ENCODE measurements at places on chromosomes 5 and 9.

- no peak for DNase-seq
Observed at GRCh38 chr9:112496074-112496722, 9.6 kb downstream of the KIAA1958 start.

DNA sequence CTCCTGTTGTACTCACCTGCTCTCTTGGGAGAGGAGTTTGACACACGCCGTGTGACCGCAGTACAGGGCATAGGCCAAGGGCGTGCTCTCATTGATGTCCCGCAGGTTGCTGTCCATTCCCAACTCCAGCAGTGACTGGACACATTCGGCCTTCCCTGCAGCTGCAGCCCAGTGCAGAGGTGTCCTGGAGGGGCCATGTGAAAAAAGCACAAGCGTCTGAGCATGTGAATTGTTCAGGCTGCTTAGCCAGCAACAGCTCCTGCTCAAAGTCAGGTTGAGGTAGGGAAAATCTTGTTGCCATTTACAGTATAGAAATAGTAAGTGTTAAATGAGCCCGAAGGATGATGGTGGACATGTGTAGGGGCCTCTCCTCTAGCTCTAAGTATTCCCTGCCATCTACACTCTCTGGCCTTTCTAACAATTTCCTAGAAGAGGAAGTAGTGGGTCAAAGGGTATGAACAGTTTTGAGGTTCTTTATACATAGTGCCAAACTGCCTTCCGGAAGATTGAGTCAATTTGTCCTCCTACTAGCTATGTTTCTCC, 116.5 kb downstream of the ANKRD55 start:
- no peak for DNase-seq

DNA sequence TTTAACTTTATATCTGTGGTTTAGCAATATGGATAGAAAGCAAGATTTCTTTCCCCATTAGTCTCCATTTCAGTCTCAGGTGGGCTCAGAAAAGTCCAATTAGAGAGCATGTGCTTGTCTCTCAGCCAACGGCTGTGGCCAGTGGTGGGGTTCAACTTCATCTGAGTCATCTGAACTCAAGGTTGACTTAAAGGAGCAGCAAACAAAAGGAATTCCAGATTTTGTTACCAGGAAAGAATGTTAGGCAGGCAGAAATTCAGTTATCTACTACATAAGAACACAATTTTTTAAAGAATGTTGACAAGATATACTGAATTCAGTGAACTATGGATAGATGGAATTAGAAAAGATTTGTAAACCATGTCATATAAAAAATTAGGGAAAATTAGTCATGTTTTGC, 784.1 kb downstream of the MAT2B start:
- DNase-seq: no peak

GRCh38 chr5:74209571-74209970, 431.0 kb downstream of the ENC1 start:
- DNase-seq: no peak

DNA sequence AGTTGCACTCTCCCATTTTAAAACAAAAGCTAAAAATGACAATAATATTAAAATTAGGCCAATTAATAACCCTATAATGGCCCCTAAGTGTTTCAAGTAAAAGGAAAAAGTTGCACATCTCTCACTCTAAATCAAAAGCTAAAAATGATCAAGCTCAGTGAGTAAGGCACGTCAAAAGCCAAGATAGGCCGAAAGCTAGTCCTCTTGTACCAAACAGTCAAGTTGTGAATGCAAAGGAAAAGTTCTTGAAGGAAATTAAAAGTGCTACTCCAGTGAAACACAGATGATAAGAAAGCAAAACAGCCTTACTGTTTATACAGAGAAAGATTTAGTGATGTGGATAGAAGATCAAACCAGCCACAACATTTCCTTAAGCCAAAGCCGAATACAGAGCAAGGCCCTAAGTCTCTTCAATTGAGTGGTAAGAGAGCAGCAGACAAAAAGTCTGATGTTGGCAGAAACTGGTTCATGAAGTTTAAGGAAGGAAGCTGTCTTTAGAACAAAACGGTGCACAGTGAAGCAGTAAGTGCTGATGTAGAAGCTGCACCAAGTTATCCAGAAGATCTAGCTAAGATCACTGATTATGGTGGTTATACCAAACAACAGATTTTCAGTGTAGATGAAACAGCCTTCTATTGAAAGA, 144.1 kb upstream of the ACOT12 start:
- no peak for DNase-seq

DNA sequence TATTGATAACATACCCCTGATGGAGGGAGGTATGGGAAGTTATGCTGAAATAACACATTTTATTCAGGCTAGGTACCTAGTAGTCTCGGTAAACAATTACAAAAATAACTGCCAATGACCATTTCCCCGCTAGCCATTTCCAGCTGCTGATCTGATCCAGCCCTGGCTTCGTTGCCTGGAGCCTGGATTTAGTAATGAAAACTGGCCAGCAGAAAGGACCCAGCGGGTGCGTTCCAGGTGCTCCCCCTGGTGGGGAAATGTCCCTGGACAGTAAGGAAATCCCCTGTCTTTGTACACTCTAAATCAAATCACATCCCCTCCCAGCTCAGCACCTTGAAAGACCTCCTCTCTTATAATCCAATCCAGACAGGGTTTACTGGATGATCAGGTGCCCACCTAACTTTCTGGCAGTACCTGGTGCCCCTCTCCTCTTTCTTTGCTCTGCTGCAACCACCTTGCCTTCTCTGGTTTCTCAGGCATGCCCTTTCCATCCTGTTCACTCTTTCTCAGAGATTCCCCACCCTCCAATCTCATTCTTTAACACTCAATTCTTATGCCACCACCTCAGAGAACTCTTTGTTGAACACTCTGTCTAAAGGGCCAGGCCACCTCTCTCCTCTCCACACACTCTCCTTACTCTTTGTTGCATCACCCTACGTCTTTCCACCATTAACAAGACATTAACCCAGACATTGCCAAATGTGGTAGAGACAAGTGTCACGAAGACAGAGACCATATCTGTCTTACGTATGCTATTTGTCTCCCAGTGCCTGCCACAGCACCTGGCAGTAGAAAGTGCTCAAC, 50.1 kb upstream of the SMAD5 start:
- peak; percentile 88 for DNase-seq

DNA sequence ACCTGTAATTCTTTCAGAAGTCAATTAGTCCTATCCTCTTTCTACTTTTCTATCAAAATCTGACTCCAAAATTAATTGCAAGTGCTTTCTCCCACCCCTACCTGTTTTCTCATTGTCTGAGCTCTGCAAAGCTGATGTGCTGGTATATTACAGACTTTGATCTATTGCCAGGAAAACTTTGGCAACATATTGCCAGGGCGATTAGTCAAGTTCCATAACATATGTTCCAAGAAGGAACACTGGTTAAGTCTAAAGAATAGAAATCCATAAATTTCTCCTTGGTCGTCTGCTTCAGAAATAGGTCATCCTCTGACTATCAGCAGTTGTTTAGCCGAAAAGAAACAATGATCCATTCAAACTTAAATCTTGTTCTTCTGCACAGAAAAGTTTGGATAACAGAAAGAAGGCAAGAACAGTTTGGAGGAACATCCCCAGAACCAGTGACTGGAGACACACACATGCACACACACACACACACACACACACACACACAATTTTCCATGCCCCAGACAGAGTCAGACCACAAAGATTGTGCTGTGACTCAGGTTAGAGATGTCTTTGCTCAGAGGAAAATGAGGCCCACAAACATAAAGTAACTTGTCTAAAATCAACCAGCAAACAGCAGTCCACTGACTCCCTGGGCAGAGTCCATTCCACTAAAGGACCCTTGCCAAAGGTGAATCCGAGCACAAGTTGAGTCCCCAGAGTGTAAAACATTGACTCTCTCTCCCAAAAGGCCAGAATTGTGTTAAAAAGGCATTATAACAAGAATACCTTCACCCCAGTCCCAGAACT, 202.1 kb downstream of the DEPDC1B start:
- no peak for DNase-seq

GRCh38 chr5:32814620-32815019, 103.5 kb downstream of the NPR3 start:
- no peak for DNase-seq

DNA sequence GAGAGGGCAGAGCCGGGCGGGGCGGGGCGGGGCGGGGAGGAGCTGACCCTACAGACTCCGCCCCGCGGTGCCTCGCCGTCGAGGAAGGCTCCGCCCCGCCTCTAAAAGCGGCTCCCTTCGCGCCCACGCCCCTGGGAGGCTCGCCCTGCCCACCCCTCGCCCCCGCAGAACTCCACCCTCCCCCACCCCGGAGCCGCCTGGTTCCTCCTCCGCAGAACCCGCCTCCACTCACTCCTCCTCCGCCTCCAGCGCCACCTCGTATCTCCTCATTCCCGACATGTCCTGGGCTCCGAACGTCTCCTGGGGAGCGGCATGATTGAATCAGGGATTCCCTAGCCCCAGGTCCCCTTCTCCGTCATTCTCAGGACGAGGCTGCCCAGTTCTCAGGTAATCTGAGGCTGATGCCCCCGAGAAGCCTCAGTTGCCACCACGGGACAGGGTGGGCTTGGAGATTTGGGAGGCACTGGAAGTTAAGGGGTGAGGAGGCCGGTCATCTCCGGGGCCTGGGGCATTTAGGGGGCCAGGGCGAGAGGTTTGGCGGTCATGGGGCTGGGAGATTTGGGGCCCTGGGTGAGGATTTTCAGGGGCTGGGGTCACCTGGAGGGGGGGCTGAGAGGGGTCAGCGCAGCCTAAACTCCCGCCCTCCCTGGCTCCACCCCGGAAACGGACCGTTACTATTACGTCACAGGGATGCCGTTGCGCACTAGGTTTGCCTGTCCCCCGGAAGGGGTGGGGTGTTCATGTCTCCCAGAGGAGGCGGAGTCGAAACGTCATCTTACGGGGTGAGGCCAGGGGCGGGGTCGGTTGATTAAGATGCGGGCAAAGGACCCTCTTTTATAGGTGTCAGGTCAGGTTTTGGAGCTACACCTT, 3.2 kb upstream of the CCL27 start:
- peak; percentile 100 for DNase-seq

DNA sequence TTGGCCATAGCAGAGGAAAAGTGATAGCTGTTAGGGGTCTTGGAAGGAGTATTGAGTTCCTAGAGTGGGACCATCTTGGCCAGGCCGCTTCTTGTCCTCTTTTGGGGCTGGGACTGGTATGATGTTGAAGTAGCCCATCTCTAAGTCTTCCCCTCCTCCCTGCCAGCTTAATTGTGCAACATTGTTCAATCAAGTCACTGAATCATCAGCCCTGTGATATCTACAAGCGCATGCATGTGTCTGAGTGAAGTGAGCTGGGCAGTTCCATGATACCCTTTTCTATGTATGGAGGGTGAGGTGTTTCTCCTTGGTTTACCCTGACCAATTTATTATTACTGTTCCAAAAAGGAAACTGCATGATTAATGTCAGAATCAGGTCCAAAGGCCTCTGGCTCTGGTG, 112.2 kb downstream of the C9orf152 start:
- DNase-seq: peak; percentile 76

GRCh38 chr5:180160215-180160614, 48.8 kb downstream of the RASGEF1C start:
- no peak for DNase-seq

DNA sequence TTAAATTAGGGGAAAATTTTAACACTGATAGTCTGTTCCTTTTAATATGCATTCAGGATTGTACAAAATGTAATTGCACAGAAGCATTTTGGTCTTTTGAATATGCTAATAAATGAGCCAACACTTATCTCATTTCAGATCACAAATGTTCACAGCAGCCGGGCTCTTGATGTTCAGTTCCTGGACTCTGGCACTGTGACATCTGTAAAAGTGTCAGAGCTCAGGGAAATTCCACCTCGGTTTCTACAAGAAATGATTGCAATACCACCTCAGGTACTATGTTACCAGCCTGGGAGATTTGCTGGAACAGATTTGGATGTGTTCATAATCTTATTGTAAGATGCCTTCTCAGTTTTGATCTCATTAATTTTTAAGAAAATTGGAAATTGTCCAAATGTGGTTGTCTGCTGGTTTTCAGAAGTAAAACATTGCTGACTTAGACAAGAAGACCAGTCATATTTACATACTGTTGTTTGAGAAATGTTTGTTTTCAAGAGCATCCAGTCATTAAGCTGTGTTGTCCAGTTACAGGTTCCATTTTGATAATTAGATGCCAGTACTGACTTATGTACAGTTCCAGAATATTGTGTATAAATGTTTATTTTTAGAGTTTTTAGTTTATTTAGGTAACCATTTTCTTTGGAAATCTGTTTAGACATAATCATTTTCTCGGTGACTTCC, 23.0 kb upstream of the TMOD1 start:
- no peak for DNase-seq

DNA sequence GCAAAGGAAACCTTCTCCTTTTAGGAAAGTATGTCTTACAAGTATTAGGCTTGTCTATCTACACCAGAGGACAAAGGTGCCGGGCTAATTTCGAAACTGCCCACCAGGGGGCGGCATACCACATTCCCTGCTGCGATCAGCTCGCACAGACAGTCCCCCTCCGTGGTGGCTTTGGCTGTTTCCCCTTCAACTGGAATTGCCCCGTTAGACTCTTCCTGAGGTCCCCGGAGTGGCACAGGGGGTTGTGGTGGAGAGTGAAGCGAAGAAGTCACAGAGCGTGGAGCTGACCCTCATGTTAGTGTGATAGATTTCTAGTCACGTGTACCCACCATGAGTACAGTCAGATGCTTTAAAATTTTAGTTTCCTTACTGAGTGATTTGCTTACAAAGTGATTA, 17.5 kb downstream of the PTTG1 start:
- peak; percentile 91 for DNase-seq

DNA sequence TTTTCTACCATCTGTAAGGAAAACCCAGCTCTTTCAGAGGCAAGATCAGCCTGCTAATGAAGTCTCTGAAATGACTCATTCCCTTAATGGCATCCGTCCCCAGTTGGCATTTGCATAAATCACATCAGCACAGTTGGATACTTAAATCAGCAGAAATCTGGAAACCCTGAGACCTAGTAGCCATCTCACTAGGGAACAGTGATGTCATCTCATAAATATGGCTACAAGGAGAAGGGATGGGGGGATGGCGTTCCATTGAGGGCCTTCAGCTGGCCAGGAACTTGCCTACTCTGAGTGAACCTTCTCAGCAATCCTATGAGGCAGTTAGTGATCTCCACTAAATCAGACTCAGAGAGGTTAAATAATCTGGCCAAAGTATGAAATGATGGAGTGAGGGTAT, 81.8 kb downstream of the CMYA5 start:
- DNase-seq: no peak

DNA sequence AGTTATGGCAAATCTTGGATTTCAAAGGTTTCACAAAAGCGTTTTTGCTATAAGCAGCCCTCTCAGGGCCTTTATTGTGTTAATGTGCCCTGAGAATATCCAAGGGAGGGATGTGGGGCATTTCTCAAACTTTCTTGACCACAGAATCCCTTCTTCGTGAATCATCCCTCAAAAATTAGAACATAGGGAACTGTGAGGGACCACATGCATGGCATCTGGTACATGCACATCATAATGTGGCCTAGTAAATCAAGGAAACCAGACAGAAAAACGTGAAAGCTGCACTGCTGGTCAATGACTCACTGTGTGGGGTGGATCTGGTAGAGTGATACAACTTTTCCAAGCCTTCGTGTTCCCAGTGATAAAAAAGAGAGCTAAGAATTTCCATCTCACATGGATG, 22.4 kb downstream of the DDX31 start:
- no peak for DNase-seq
